NCI-H1436 (cell line): ENCODE measurements at places on chromosomes 16 and 17.

- DNase-seq = no peak
Observed at GRCh38 chr17:40171750-40172149, 5.5 kb upstream of the RAPGEFL1 start.

- DNase-seq = no peak
Observed at GRCh38 chr16:88406096-88407041, 23.6 kb downstream of the ZNF469 start.

- no peak for DNase-seq
Observed at GRCh38 chr16:11788914-11789313, 8.1 kb downstream of the ZC3H7A start.

- no peak for DNase-seq
Observed at GRCh38 chr16:11726008-11726407, 16.6 kb downstream of the TXNDC11 start.

GRCh38 chr17:56158344-56158743 is 5.1 kb downstream of the ANKFN1 start:
- no peak for DNase-seq

DNA sequence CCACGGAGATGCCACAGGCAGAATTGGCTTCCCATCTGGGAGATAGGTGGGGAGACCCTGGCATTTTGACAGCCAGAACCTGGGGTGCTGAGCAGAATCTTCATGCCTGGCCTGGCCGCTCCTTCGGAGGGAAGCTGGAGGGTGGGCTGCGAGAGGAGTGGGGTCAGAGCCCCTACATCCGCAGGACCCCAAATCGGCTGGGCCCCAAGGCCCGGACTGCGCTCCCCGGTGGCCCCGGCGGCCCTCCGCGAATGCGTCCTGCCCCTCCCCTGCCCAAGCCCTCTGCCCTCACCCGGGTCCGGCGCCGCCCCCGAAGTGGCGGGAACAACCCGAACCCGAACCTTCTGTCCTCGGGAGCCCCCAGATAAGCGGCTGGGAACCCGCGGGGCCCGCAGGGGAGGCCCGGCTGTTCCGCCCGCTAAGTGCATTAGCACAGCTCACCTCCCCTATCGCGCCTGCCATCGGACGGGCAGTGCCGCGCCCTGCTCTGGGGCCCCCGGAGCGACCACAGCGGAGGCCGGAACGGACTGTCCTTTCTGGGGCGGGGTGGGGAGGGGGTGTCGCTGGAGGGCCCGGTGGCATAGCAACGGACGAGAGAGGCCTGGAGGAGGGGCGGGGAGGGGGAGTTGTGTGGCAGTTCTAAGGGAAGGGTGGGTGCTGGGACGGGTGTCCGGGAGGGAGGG is 850 bp upstream of the PNMT start:
- no peak for DNase-seq

DNA sequence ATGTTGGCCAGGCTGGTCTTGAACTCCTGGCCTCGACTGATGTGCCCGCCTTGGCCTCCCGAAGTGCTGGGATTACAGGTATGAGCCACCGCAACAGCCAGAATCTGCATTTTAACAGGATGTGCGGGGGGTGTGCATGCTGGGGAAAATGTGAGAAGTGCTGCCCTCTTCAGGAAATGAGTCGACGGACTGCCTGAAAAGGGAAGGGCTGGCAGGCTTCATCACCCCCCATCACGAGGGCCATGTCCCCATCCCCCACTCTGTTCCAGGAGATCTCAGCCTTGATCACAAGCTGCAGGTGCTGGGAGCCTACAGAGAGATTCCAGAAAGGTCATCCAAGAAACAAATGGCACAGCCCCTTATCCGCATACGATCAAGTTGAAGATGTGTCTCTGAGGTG is 195.3 kb upstream of the RPL38 start:
- DNase-seq = peak; percentile 69

DNA sequence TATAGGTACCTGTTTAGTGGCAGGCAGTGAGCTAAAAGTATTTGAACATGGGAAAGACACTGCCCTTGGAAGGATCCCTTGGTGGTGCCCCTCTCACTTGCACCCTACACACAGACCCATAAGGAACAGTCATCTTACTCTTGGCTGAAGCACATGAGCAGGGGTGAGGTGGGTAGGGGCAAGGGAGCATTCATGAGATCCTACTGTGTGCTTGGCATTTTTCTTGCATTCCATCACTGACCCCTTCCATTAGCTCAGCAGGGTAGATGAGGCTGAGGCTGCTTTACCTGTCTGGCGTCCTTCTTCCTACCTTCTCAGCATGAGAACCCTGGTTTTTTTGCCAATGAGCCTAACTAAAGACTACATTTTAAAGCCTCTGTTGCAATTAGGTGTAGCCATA is 48.3 kb downstream of the CCT6B start:
- DNase-seq = no peak

- no peak for DNase-seq
Observed at GRCh38 chr17:65811043-65811442, 249.6 kb upstream of the AXIN2 start.

DNA sequence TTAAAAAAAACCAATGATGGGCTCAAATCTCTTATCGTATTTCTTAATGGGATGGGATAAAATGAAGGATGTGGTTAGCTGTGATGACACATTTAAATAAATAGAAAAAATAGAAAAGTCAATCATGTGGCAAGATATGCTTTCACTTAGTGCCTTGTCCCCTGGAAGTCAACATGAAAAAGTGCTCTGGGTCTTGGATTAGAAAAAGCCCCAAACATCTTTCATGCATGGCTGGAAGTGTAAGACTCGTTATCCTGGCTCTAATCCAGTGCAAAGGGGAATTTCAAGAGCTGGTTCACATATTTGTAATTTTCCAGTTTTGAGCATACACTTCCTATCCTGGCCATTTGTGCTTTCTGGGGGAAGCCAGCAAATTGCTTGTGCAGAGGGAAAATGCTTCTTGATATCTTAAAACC is 160.9 kb downstream of the MAP2K6 start:
- DNase-seq = no peak

DNA sequence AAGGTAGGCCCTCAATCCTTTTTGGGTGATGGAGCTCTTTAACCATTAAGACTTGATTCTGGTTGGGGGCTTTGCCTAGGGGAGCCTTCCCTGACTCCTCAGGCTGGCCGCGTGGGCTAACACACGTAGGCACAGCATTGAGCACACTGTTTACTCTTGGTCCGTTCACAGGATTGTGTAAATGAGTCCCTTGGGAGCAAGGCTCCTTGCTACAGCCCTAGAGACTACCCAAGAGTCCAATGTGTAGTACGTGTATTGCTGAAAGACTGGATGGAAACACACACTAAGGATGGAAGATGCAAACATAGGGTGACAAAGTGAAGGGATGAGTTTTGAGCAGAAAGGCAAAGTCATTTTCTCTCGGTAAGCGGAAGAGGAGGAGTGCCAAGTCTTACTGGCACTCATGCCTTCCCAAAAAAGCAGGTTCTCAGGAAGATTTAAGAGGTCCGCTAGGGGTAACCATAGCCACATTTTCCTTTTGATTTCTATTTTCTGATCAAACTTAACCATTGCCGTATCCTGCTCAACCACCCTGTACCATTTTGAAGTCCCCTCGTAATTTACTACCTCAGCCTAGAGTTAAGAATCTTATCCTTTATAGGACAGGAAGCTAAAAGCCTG is 911 bp upstream of the ITGA2B start:
- no peak for DNase-seq
